ENCODE measurements at places on chromosomes 3 and 15.

GRCh38 chr3:79473993-79474392 lies 293.8 kb downstream of the ROBO1 start:
- DNase-seq, result no peak

DNA sequence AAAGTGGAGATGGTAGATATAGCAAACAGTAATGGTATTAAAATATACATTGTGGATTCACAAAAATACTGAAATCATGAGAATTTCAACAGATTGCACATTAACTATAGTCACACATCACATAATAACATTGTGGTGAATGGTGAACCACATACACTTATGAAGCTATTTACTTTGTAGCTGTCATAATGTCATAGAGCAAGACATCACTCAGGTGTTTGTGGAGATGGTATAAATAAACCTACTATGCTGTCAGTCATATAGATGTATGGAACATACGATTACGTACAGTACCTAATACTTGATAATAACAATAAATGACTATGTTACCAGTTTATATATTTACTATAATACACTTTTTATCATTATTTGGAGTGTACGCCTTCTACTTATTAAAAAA lies 1416.0 kb upstream of the ALCAM start:
- DNase-seq, result no peak

- DNase-seq, result no peak
Observed at GRCh38 chr15:81947548-81947947, 98.3 kb downstream of the MEX3B start.

- DNase-seq, result no peak
Observed at GRCh38 chr3:21912711-21913110, 161.7 kb upstream of the ZNF385D start.

- no peak for DNase-seq
Observed at GRCh38 chr3:186759231-186759930, 24.0 kb upstream of the EIF4A2 start.

DNA sequence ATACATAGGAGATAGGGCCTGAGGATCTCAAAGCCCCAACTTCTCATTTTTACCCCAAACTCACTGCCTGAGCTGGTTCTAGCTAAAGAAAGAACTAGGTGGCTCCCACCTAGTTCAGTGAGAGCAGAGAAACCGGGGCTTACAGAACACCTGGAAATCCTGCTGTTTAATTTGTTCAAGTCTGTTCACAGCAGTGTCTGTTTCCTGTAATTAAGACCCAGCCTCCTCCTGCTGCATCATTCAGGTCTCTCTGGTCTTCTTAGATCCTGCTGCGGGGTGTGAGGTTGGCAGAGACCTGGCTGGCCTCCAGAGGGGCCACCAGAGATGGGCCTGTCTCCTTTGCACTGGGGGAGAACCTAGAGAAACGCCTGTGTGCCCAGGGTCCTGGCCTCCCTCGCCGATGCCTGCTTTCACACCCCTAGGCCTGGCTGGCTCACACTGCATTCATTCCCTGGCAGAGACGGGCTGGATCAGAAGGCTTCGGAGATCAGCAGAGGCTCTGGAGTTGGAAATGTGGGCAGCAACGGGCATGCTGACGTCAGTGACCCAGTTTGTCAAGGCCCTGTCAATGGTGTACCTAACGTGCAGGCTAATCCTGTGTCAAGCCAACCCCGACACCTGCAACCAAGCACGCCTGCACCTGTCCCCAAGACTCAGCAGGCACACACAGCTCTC lies 4.9 kb upstream of the CHRNA3 start:
- DNase-seq, result no peak

DNA sequence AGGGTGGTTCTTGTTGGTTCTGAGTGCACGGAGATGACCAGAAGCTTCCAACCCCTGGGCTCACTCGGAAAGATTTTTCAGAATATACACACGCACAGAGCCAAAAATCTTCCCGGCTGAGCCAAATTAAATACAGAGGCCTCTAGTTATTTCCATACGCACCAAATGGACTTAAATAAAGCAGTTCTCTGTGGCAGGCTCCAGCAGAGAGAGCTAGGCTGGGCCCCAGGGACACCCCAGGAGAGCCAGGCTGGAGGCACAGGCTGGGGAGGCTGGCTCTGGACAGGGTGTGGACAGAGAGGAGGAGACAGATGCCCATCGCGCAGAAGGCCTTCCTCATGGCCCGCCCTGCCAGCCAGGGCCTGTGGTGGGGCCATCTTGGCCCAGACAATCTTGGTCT lies 115.9 kb downstream of the IQSEC1 start:
- no peak for DNase-seq

- no peak for DNase-seq
Observed at GRCh38 chr15:77528968-77529319, 103.8 kb downstream of the LINGO1 start.

DNA sequence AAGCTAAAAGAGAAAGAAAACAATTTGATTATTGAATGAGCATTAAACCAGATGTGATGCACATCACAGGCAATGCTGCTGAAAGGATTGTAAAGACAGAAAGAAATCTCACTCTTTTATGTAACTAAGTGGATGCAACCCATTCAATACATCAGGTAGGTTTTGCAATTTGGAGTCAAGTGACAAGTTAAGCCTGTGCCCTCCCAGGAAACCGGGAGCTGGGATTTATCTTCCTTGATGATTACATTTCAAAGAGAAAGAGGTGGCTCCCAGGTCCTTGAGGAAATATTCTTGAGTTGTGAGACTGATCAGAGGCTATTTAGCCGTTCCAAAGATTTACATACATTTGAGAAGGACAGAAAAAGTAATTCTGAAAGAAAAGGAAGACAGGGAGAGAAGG lies 219.0 kb upstream of the PROK2 start:
- DNase-seq, result no peak

GRCh38 chr3:146529021-146529420 lies 15.4 kb downstream of the PLSCR1 start:
- DNase-seq, result no peak

DNA sequence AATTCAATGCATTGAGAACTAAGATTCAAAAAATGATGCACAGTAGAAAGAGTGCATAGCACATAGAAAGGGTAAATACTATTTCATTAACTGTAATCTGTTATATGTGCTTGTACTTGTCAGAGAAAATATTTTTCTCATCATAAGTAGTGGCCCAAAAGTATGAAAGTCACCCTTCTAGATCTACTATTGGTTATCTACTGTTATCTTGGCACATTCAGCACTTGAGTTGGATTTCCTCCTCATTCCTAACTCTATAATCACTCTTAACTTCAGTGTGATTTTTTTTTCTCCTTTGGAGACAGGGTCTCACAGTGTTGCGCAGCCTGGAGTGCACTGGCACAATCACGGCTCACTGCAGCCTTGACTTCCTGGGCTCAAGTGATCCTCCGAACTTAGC lies 194.4 kb downstream of the PCCB start:
- no peak for DNase-seq

- no peak for DNase-seq
Observed at GRCh38 chr3:50380405-50381085, 21.2 kb upstream of the TMEM115 start.

GRCh38 chr3:125008766-125009165 lies 47.0 kb downstream of the HEG1 start:
- no peak for DNase-seq

DNA sequence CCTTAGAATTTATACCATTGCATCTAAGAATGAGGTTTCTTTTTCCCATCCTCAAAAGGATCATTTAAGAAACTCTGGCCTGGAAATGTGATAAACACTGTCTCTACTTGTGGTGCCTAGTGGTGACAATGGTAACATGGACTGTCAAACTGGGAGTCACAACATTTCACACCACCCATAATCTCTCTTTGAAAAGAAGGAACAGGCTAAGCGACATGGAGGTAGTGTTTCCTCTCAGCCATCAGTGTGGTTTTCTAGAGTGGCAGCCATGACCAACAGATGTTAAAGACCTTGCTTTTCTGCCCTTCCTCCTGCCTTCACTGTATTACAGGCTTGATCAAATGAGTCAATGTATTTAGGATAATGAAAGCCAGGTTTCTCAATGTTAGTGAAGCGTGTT lies 283.1 kb upstream of the STAC start:
- no peak for DNase-seq

DNA sequence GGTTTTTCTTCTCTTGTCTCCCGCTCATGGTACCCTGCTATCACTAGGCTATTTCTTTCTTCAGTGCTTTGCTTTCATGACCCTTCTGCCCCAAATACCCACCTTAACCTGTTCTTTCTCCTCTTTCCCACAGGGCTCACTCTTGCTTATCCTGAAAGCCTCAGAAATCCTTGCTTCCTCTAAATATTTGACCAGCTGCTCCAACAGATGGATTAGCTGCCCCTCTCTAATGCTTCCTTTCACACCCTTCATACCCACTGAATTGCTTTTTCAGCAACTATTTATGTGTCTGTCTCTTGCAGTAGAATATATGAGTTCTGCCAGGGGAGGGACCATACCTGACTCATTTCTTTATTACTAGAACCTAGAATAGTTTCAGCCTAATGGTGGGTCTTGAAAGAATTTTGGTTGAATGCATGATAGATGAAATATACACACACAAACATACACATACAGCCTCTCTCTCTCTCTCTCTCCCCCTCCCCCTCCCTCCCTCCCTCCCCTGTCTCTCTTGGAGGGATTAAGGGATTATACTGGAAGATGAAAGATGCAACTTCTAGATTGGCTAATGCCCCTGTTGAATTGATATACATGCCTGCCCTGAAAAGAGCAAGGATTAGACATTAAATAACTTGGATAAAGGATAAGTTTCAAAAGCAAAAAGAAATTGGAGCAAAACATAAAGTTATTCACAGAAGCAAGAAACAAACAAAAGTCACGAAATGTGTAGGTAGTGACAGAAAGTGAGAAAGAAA lies 95.0 kb upstream of the GADL1 start:
- DNase-seq, result no peak

GRCh38 chr3:195133013-195133412 lies 137.9 kb downstream of the XXYLT1 start:
- DNase-seq, result no peak

GRCh38 chr3:152511904-152512303 lies 243.2 kb downstream of the MBNL1 start:
- no peak for DNase-seq

DNA sequence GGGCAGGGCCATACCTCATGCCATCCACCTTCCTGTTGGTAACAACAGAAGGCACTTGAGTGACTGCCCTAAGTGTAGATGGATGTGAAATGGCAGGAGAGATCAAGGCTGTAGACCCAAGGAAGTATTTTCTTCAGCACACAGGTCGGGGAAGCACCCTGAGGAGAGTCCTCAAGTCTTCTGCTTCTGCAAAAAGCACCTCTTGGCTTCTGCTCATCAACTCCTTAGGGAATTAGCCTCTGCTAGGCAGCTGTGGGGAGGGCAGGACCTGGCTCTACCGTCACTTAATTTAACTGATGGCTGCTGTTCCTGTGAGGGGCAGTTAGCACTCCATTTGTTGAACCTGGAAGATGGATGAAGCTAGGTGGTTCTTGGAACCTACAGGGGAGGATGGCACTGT lies 6.9 kb upstream of the CACNA2D2 start:
- no peak for DNase-seq

Data from Panc1 (cell line).